Right ventricle myocardium inferior (tissue), 1 donor: ENCODE measurements at places on chromosomes 16 and 17.
A peak's percentile ranks its signal among the peaks of the same experiment; 100 is the strongest.

- peak; percentile 91 for DNase-seq
Observed at GRCh38 chr17:82228278-82228841, 482 bp upstream of the SLC16A3 start.

GRCh38 chr16:3189869-3190268 is 1.9 kb downstream of the OR1F1 start:
- no peak for DNase-seq

GRCh38 chr16:87134628-87134995 is 182.6 kb downstream of the C16orf95 start:
- DNase-seq = no peak

GRCh38 chr17:9465210-9465921 is 110.3 kb downstream of the STX8 start:
- no peak for DNase-seq

GRCh38 chr17:1705004-1705403 is 5.2 kb downstream of the TLCD2 start:
- DNase-seq = no peak

GRCh38 chr16:72739577-72739976 is 308.4 kb downstream of the ZFHX3 start:
- no peak for DNase-seq

DNA sequence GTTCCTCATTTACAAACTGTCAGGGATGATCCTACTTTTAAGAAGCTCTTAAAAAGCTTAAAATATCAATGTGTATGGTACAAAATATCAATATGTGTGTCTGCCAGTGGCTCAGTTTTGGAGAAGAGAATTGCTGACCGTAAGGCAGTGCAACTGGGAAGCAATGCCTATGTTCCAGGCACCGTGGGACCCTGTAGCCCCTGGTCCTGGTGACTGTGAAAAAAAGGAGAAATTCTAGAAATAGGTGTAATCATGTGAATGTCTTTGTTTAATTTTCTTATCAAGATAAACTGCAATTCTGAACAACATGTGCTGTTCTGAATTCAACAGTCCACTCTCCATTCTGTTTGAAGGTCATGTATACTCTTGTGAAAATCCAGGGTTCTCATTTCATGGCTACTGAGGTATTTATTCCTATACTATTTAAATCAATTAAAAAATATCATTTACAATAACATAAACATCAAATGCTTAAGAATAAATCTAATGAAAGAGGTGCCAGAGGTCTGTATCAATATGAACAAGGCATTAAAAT is 9.4 kb upstream of the HP start:
- DNase-seq = no peak

DNA sequence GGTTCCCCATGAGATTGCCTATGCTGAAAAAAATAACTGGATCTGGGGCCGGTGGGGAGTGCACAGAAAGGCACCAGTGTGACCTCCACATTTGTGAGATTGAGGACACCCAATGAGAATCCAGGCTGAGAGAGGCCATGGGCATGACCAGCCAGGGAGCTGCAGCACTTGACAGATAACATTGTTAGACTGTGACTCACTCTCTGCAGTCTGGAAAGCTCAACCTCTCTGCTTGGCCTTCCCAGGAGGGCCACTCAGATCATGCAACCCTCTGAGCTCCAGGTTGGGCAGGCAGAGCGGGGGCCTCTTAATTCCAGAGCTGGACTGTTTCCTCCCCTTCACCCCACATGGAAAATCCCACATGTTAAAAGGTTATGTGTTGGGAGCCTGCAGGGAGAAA is 30.1 kb downstream of the FZD2 start:
- DNase-seq = no peak

DNA sequence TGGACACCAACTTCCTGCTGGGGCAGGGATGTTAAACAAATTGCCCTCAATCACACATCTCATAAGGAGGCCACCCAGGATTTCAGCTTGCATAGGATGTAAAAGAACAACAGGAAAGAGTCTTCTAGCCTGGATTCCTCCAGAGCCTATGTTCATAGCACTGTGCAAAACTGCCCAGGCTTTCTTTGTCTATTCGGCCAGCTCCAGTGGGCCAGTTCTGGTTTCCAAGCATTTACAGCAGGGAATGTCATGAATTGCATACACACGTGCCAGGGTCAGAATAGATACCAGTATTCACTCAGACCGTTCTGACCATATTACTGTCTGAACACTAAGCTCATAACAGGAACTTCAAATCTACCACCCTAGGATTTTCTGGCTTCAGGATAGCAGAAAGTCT is 273.2 kb downstream of the CDH8 start:
- no peak for DNase-seq

GRCh38 chr16:48277158-48277557 is 29.8 kb upstream of the ABCC11 start:
- DNase-seq = no peak

DNA sequence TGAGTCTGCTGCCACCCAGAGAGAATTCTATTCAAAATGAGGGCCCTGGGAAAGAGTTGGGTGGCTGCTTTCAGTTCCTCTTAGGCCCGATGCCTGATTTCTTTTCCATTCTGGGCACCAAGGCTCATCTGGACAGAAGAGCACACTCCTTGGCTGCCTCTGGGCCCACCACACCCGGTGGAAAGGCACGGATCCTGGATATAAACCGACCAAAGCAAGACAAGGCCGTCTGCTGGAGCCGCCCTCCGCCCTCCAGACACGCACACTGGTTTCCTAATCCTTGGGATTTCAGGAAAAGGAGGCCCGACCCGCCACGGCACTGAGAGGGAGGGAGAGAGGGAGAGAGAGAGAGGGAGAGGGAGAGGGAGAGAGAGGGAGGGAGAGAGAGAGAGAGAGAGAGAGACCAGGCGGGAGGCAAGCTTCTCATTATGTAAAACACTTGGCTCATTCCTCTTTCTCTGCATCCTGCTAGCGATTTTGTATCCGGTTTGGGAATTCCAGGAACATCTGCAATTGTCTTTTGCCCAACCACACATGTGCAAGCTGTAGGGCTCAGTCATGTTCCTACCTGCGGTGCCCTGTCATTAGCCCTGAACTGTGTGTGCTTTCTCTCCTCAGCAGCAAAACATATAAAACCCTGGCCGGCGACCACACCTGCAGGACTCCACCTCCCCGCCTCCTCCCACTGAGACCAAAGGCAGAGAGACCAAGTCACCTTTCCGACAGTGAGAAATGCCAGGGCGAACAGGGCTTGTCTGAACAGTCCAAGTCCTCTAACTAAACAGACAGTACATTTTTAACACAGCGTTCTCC is 347.2 kb downstream of the SOX9 start:
- no peak for DNase-seq

GRCh38 chr16:70395345-70395901 is 43.5 kb downstream of the ST3GAL2 start:
- peak; percentile 87 for DNase-seq

DNA sequence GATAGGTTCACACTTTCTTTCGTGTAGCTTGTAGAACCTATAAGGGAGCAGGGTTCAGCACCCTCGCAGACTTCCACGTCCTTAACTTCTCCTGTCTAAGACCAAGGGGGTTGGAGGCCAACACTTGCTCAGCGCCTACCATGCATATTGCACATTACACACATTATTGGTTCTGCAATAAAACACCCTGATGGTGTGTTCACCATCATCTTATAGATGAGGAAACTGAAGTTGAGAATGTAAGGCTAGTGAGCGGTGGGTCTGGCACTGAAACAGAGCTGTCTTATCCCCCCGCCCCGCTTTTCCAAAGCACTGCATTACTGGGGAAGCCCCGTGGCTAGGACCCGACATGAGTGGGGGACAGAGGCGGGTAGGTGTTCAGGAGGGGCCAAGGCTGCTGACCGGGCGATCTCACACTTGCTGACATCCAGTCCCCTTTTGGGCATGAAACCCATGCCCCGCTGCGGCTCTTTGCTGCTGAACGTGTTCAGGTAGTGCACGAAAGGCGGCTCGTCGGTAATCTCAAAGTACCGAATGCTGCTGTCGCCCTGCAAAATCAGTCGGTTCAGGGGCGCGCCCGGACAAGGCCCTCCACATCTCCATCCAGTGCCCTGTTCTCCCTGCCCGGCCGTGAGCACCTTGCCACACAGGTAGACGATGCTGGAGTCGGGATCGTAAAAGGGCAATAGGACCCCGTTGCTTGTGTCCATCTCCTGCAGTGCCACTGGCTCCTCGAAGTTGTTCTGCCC is 6.2 kb downstream of the CORO6 start:
- no peak for DNase-seq

DNA sequence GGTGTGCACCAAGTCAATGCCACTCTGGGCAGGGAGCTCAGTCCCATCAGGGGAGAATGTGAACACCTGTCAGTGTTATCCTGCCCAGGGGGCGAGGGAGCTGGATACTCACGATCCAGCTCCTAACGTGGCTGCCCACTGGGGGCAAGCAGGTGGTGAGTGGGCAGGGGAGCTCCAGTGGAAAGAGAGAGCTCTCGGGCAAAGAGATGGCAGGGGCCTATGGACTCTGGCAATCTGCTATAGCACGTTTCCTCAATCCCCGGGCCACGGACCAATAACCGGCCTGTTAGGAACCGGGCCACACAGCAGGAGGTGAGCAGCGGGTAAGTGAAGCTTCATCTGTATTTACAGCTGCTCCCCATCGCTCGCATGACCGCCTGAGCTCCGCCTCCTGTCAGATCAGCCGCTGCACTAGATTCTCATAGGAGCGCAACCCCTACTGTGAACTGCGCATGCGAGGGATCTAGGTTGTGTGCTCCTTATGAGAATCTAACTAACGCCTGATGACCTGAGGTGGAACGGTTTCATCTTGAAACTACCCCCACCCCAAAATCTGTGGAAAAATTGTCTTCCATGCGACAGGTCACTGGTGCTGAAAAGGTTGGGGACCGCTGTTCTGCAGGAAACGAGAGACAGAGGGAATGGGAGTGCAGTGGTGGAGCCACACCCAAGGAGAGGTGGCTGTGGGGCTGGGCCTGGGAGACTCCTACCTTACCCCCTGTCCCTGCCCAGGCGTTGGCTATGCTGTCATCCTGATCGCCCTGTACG is 15.6 kb downstream of the SLC6A2 start:
- DNase-seq = no peak

DNA sequence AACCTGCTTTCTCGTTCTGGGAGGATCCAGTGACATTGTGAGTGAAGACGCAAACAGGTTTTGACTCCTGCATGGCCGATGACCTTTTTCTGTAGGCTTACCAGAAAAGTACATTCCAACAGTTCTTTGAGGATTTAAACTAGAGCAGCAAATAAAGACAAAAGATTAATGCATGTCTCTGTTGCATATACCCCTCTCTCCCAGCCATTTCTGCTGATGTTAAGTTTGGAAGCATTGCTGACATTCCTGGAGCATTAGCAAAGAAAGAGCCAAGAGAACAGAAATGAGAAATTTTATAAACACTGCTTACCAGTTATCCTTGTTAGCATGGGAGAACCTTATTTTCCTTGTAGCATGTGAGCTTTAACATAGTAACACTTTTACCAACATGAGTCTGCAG is 49.3 kb downstream of the SIAH1 start:
- DNase-seq = no peak

GRCh38 chr17:68906638-68907037 is 48.6 kb downstream of the ABCA8 start:
- DNase-seq = no peak

- DNase-seq = peak; percentile 96
Observed at GRCh38 chr17:78360371-78361224, 721 bp upstream of the SOCS3 start.

DNA sequence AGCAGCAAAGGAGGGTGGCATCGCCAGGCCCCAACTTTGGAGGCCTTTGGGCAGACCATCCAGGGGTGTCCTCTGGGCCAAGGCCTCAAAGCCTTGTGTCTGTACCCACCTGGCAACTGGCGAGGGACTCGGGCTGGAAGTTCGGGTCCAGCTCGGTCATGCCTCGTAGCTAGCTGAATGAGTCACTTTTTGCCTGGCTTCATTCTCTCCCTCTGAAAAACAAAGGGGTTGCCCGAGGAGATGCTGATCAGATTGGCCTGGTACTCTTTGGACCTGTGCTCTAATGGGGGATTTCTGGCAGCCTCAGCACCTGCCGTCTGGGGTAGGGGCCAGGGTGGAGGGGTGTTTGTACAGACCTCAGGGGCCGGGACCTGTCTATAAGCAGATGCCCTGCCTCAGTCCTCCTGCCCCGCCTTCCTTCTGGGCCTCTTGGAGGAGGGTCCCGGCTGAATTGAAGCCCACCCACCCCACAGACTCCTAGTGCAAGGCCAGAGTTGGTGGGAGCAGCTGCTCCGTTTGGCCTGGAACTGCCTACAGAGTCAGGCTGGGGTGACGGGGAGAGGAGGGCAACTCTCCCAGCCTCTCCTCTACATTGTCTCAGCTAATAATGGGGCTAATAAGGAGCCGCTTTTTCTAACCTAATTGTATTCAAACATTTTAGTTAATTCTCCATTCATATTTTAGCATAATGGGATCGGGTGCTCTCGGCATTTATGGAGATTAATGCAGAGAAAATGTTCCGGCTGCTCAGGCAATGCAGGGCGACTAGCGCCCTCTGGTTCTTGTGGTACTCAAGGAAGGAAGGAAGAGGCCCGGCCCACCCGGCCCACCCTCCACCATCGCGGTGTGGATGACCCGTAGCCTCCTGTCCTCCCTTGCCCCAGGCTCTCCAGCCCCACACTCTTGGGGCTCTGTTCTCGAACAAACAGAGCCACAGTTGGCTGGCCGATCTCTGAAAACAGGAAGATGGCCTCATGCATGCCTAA is 21.4 kb upstream of the ABCC3 start:
- no peak for DNase-seq

DNA sequence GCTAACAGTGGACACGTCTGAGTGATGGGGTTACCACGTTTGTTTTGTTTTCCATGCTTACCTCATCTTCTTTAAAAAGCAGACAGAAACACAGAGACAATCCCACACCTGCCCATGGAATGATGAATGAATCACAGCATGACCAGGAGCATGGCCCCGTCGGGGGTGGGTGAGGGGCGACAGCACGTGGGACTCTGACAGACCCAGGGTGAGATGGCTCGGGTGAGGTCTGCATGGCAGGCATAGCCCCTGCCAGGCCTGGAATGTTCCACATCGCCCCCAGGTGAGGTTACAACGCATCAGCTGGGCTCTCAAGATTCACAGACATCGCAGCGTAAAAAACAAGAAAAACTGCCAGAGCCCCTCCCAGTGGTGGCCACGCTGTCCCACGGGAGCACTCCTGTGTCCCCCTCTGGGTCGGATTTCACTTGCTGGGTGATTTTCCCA is 18.1 kb downstream of the SLC7A5 start:
- DNase-seq = no peak

- DNase-seq = no peak
Observed at GRCh38 chr17:41329279-41329948, 13.9 kb upstream of the KRTAP17-1 start.

DNA sequence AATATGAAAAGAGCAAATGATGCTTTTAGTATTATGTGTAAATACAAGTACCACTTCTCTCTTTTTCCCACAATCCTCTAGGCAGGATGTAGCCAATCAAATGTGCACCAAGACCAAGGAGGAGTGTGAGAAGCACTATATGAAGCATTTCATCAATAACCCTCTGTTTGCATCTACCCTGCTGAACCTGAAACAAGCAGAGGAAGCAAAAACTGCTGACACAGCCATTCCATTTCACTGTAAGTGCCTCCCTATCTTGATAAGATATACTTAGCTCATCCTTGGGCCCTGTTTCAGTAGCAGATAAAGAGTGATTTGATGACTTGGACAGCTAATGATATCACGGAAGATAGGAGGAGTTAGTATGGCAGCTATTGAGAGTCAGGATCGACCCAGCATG is 33.7 kb downstream of the TADA2A start:
- no peak for DNase-seq

GRCh38 chr16:27383556-27384243 is 18.3 kb upstream of the IL21R start:
- peak; percentile 79 for DNase-seq

- no peak for DNase-seq
Observed at GRCh38 chr17:49114703-49115102, 17.9 kb upstream of the B4GALNT2 start.
